T-helper 1 cell treated with Interleukin-12 subunit alpha and Interleukin-12 subunit beta and Interleukin-4 antibody, amounts not matched to agents 30 ng/mL and 1 ng/mL, for 36 hours (primary cell): ENCODE measurements at places on chromosomes 12 and 14. TPM values are rescaled to one million over a fixed set of nuclear protein-coding genes. Genes with fewer than 3 reads are reported as not detected.

Gene TAS2R7
- not detected in 2 replicates for total RNA-seq

Gene C3AR1
- total RNA-seq, result 5.8 and 6.1 TPM in 2 replicates

Gene LUM
- total RNA-seq, result not detected in 2 replicates

Gene EIF2S3B
- total RNA-seq, result 0.66 TPM in 2 replicates

Gene RIPK3
- 37.1 and 41.9 TPM in 2 replicates for total RNA-seq

Gene IL31
- total RNA-seq, result 0.24 TPM in 1 of 2 replicates, not detected in the other

Gene WNT1
- 0.22 TPM in 1 of 2 replicates, not detected in the other for total RNA-seq

Gene PGF
- total RNA-seq, result 0.20 and 0.29 TPM in 2 replicates

Gene KLRC1
- total RNA-seq, result not detected in 2 replicates

Gene AKAP5
- total RNA-seq, result 1.8 TPM in 2 replicates

Gene KLHL33
- 0.07 TPM in 1 of 2 replicates, not detected in the other for total RNA-seq
